Stimulated activated CD4-positive, alpha-beta T cell treated with anti-CD3 and anti-CD28 coated beads, Interleukin-4, amount 100 ng/mL, for 24 hours (primary cell): ENCODE measurements at places on chromosomes 12 and 14.

DNA sequence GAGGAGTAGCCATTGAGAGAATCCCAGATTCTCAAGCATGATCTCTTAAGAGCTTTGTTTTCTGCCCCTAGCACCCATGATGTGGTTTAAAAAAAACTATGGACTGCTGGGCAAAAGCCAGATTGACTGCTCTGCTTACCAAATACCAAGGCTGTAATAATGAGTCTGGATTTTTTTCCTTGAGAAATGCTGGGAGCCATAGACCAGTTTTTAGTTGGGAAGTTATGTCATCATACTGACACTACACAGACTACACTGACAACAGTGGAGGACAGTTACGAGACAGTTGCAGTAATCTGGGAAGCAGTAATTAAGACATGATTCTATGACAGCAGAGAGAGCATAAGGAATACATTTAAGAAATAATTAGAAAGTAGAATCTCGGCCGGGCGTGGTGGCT, 35.8 kb downstream of the SPATA7 start:
- no peak for DNase-seq

DNA sequence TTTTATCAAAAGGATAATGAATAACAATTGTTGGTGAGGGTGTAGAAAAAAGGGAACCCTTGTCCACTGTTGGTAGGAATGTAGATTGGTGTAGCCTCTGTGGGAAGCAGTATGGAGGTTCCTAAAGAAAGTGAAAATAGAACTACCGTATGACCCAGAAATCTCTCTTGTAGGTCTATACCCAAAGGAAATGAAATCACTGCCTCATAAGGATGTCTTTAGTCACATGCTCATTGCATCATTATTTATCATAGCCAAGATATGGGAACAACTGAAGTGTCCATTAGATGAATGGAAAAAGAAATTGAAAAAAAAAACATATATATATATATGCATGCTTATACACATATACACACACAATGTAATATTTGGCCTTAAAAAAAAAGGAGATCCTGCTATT, 158.8 kb upstream of the NPAS3 start:
- DNase-seq: no peak

- DNase-seq: no peak
Measured at GRCh38 chr14:22908601-22909000, 10.3 kb downstream of the RBM23 start.

DNA sequence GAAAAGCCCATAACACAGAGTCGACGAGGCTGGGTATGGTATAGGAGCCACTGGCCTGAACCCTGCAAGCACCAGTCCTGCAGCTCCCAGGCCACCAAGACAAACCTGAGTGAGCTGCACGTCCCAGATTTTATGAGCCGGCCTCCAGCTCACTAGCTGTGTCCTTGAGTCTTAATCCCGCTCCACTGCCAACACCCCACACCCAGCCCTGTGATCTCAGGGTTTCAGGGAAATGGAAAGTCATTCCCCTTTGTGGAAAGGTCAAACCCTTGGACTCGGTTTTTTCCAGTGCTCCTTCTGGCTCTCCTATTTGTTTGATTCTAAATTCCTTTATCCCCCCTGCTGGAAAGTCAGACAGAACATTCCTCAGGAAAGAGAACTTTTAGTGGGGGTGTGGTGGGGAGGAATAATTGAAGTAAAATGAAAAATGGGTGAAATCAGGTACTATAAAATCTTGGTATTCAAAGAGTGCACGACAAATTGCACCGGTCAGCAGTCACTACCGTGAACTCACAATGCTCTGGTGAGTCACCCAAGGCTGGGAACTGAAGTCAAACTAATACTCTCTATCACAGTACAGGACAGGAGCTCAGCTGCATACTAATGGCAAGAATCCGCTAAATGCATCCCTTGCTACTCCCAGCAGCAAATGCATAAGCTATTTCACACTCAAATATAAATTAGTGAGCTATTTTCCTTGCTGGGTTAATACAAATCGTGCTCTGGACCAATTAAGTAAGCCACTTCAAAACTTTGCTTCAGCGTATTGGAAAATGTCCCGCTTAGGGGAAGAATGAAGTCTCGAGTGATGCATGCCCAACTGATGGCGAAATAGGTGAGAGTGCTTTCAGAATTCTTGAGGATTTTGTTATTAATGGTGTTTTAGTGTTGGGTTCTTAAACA, 9.0 kb downstream of the PITPNM2 start:
- no peak for DNase-seq

DNA sequence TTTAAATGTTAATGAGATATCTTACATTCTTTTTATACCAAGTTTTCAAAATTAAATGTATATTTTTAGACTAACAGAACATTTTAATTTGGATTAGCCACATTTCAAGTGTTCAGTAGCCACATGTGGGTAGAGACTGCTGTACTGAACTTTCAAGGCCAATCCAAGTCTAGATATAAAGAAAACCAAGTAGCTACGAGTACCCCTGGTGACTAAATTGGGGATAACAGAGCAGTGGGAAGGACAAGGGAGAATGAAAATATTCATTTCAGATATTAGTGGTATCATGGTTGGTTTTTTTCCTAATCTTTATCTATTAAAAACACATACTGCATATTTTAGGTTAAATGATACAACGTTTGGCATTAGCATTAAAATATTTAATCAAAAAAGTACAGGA, 69.4 kb upstream of the RHOJ start:
- DNase-seq: no peak

DNA sequence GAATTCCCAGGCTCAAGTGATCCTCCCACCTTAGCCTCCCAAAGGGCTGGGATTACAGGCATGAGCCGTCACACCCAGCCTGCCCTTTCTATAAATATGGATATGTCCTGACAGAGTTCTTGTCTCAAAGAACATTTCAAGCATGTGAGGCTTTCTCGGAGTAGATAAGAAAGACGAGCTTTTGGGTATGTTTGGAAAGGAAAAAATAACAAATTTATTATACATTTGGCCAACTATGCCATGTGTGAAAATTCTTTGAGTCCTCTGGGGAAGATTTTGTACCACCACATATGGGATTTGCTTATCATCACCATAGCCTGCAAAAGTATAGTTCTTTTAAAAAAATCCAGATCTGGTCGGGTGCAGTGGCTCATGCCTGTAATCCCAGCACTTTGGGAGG, 23.7 kb upstream of the MYBPC1 start:
- no peak for DNase-seq

GRCh38 chr12:131142891-131143657, 189.4 kb downstream of the ADGRD1 start:
- no peak for DNase-seq

DNA sequence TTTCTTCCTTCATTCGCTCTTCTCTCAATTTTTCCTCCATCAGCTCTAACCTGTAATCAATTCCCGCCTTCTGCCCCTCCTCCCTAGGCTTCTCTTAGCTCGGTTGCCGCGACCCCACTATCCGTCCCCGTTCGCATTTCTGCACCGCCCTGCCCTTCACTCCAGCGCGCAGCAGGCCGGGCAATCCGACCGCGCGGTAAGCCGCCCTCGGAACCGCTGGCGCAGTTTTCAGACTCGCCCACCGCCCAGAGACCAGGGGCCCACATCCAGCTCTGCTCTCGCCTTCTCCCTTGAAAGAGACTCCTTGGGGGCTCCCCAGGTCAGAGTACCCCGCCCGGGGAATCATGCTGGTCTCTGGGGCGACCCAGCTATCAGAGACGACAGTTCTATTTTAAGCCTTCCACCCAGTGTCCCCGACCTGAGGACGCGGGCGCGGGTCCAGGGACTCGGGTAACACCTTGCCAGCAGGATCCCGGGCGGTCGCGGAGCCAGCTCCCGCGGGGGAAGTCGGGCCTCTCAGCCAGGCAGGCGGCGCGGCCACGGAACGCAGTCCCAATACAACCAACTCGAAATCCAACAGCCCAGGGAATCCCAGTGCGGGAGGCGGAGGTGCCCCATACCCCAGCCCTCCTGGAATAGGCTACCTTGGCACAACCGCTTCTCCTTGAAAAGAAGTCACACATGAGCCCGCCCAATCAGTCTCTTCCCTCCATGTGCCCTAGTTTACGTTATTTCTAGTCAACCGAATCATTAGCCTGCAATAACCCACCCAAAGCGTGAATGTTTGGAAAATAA, 5.7 kb upstream of the SLC38A4 start:
- DNase-seq: no peak

- DNase-seq: no peak
Measured at GRCh38 chr14:56585461-56586084, 6.0 kb downstream of the TMEM260 start.

DNA sequence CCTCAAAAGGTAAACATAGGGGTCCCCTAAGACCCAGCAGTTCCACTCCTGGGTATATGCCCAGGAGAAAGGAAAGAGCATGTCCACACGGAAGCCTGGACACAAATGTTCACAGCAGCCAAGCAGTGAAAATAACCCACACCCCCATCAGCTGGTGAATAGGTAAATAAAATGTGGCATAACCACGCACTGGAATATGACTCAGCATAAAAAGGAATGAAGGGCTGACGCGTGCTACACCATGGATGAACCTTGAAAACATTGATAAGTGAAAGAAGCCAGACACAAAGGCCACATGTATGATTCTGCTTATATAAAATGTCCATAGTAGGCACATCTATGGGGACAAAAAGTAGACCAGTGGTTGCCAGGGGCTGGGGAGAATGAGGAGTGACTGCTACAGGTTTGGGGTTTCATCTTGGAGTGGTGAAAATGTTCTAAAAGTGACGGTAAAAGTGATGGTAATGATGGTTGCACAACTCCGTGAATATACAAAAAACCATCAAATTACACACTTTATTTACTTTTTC, 3.8 kb upstream of the SCARB1 start:
- no peak for DNase-seq

- DNase-seq: no peak
Measured at GRCh38 chr12:122753319-122753650, 661 bp downstream of the DENR start.

DNA sequence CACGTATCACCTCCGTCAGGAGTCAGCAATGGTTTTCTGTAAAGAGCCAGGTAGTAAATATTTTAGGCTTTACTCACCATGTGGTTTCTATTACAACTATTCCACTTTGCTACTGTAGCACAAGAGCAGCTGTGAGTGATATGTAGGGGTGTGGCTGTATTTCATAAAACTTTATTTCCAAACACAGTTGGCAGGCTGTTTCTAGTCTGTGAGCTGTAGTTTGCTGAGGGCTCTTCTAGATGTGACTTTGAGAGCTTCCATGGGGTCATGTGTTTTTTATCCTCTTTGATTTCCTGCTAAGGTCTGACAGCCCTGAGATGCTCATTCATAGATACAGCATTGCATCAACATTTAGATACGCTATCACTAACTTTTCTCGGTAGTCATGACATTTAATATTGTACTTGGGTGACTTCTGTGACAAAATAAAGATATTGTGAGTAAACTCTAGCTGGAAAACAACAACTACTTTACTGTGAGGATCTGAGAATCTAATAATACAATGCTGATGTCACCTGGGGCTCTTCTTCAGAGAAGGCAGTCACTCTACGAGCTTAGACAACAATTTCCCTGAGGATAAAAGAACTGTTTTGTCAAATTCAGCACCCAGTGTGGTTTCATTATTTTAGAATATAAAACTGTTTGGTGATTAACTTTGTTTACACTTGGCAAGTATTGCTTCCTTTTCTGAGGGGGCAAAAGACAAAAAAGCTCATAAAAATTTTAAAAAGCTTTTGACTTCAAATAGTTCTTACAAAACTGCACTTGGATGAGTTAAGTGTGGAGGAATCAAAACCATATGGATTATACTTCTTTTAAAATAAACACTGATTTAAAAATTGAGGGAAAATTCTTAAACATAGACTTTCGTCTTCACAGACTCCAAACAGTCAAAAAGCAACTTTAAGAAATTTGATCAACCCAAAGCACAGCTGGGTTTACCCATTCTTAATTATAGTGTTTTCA, 231.2 kb upstream of the DCN start:
- DNase-seq: no peak

- DNase-seq: no peak
Measured at GRCh38 chr12:12960639-12961209, 8.8 kb upstream of the GPRC5D start.

DNA sequence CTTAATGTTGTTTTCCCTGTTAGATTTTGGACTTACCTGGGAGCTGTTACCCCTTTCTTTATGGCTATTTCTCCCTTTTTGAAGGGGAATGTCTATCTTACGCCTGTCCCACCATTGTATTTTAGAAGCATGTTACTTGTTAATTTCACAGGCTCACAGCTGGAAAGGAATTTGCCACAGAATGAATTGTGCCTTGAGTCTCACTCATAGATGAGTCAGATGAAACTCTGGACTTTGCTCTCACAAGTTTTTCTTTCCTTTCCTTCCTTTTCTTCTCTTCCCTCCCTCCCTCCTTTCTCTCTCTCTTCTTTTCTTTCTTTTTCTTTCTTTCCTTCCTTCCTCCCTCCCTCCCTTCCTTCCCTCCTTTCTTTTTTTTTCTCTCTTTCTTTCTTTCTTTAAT, 9.3 kb upstream of the ATF7IP start:
- no peak for DNase-seq

DNA sequence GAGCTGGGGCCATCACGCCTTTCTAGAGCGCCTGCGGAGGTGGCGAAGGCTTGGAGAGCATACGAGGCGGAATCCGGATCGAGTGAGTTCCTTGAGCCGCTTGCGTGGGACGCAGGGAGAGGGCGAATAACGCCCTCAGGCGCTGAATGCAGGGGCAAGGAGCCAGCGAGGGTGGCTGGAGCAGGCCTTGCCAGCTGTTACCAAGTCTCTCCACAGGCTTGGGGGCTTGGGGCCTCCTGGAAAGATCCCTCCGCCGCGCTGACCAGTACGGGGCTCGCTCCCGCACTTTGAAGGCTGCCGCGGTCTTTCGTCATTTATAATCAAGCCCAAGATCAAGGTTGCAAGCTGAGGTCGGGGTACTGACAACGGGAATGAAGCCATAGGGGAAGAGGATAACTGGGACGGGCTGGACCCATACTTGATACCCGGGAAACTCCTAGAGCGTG, 1.2 kb downstream of the FLRT2 start:
- no peak for DNase-seq

GRCh38 chr12:87107766-87108165, 851.6 kb upstream of the MGAT4C start:
- DNase-seq: no peak

GRCh38 chr14:78127961-78128360, 42.2 kb upstream of the NRXN3 start:
- DNase-seq: no peak

GRCh38 chr12:27498149-27498548, 25.9 kb upstream of the PPFIBP1 start:
- no peak for DNase-seq

GRCh38 chr14:34218881-34219280, 243.2 kb downstream of the SPTSSA start:
- DNase-seq: no peak

- DNase-seq: no peak
Measured at GRCh38 chr14:57732463-57733285, 133.2 kb downstream of the SLC35F4 start.

DNA sequence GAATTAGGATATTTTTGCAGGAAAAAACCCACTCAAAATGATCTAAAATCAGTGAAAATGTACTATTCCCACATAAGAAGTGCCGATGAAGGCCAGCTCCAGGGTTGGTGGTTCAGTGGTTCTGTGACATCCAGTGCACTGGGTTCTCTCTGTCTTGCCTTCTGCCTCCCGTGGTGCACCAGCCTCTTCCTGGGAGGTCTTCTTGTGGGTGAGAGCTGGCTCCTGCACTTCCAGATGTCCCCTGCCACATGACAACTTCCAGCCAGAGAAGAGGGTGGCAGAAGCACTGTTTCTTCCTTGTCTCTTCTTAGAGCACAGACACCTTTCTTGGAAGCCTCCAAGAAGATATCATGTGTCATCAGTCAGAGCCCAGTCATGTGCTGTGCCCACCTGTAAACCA, 170.9 kb downstream of the PELI2 start:
- DNase-seq: no peak
